ENCODE measurements at places on chromosomes 11 and 22. TPM values are rescaled to one million over a fixed set of nuclear protein-coding genes. Genes with fewer than 3 reads are reported as not detected.

GRCh38 chr22:36152088-36152487, 8.5 kb downstream of the APOL3 start:
- no peak for DNase-seq

- DNase-seq, result no peak
Observed at GRCh38 chr11:34585304-34585734, 35.6 kb upstream of the EHF start.

- no peak for DNase-seq
Observed at GRCh38 chr11:112612250-112612849, 348.9 kb upstream of the NCAM1 start.

GRCh38 chr11:105045676-105046296, 651 bp upstream of the CARD16 start:
- no peak for DNase-seq

GRCh38 chr11:69703768-69704507, at the start of gene FGF19:
Gene FGF19 (minus strand): TSS chr11:69704022. CDS start chr11:69703876, 146 bp downstream.
- DNase-seq, result no peak

- no peak for DNase-seq
Observed at GRCh38 chr11:46879056-46879585, 33.0 kb upstream of the CKAP5 start.

DNA sequence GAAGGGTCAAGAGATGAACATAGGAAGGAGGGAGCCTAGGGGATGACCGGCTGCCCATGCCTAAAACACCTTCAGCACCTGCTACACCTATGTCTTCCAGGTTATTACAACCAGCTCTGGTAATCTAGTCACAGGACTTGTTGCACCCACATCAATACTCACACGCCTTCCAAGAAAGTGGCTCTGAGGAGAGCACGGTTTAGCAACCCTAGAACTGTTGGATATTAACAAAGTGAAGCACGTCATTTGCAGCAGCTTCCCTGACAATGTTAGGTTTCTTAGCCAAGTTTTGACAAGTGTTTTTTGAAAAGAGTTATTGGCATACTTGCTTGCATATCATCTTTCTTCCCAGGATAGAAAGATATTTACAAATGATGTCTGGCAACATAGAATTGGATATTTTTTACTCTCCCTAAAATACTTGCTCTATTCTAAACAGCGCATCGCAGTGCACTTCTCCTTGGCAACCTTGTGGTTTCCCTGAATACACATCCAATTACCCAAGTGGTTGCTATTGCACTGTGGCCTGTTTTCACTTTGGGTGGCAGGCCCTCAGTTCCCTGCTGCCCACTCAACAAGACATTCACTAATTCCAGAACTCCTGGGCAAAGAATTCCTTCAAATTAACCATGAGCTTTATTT, 94.3 kb upstream of the ARHGAP42 start:
- no peak for DNase-seq

GRCh38 chr11:21492931-21493330, 700.0 kb upstream of the ANO5 start:
- DNase-seq, result no peak

GRCh38 chr11:127345819-127346459, 345.4 kb upstream of the KIRREL3 start:
- DNase-seq, result peak; percentile 13

DNA sequence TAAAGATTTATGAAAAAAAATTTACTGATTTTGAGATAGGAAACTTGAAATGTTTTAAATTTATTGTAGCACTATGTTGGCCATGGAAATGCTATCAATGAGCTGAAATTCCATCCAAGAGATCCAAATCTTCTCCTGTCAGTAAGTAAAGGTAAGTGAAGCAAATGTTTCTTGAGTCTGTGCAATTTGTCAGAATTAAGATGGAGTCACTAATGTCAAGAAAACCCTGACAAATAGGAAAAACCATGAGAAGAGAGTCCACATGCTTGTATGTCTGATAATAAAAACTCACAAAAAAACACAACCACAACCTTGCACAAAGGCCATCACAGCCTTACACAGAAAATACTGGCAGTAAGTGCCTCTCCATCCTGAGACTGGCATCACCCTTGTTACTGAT, 12.9 kb downstream of the EED start:
- no peak for DNase-seq

The CD151 gene
- 155 TPM for polyA plus RNA-seq

The INS gene
- polyA plus RNA-seq, result not detected

The SMIM35 gene
- 0.32 TPM for polyA plus RNA-seq

The SESN3 gene
- polyA plus RNA-seq, result 110 TPM

The PHLDA2 gene
- polyA plus RNA-seq, result 0.24 TPM

Data from forelimb muscle (tissue), 1 donor.